ENCODE measurements at places on chromosomes 5 and 9.

- no peak for DNase-seq
These were observed 63.1 kb downstream of the ADAMTS6 start for GRCh38 chr5:65418661-65419060.

DNA sequence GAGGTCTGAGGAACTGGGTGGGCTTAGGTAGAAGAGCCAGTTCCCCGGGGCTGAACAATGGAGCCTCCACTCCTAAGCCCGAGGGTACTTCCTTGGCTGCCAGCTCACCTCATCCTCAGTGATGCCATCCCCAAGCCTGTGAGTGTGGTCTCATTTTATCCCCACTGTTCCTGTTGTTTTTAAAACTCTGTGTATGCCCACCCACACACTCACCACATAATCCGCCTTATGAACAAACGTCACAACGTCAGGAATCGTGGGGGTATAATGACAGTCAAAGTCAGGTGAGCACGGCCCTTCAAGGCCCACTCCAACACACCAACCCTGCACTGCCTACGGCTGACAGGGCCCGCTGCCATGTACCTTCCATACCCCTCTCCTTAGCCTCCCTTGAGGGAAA is 61.1 kb downstream of the PTCH1 start:
- no peak for DNase-seq

DNA sequence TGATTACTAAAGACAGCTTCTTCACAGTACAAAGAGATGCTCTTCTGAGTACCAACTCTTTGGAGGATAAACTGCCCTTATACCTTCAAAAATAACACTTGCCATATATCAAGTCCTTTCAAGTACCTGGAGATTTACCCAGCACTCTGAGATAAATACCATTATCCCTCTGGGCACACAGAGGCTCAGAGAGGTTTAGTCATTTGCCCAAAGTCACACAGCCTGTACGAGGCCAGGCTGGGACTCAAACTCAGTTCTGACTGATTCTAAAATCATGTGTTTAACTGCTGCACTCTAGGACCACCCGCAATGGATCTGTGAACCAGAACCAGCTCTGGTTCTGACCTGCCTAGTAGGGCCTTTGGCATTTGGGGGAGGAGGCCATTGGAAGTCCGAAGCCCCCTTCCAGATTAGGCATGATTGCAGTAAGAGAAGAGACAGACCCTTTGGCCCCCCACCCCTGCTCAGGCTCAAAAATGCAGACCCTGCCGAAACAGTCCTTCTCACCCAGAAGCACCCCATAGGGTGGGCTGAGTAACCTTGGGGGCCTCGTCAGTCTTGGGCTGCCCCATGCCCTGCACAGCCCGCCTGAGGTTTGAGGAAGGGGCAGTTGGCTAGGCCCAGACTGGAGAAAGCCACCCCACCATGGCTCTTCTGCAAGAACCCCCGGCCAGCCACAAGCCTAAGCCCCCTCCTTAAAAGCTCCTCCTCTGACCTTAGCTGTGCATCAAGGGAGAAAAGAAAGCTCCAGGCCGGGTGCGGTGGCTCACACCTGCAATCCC is 32.8 kb upstream of the IL17B start:
- no peak for DNase-seq

DNA sequence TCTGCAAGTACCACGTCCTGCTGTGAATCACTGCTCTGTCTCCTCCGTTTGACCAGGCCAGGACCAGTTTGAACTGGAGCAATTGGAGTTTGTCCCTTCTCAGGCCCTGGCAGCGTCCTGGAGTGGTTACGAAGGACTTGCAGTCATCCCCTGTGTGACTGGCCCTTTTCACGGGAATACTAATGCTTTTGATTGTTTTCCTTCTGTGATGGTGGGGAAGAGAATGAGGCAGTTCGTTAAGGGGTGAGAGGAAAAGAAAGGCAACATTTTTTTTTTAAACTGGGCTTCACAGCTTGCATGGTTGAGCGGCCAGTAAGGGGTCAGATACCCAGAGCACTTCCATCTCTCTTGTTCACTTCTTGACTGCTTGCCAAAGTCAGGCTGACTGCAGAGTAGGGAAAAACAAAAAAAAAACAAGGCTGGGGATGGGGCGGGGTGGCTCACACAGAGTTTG is 153.5 kb upstream of the STK32A start:
- peak; percentile 82 for DNase-seq

DNA sequence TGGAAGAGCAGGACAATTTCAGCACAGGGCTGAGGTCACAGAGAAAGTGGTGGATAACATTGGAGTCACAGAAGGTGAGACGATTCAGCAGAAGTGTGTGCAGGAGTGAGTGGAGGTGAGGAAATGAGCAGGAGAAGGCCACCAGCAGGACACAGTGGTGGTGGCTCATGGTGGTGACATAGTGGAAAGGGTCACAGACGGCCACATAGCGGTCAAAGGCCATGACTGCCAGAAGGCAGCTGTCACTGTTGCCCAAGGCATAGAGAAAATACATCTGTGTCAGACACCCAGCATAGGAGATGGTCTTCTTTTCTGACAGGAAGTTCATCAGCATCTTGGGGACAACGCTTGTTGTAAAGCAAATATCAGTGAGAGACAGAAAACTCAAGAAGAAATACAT is 15.0 kb downstream of the OR1N2 start:
- DNase-seq: no peak

DNA sequence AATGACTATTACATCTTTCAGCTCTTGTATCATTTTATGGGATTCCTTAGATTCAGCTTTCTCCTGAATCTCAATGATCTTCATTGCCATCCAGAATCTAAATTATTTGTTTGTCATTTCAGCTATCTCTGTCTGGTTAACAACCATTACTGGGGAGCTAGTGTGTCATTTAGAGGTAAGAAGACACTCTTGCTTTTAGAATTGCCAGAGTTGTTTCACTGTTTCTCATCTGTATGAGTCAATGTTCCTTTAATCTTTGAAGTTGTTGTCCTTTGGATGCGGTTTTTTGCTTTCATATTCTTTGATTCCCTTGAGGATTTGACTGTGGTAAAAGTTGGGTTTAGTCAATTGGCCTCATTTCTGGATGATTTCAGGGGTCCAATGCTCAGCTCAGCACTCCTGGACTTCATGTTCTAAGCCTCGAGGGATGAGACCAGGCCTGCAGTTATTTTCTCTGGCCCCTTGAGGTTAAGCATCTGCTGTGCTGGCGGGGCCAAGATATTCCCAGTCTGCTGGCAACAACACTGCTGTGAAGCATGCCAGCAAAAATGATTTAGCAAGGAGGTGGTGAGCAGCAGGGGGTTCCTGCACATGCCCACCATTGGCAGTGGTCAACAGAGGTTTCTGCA is 102.4 kb upstream of the PCSK5 start:
- DNase-seq: no peak

DNA sequence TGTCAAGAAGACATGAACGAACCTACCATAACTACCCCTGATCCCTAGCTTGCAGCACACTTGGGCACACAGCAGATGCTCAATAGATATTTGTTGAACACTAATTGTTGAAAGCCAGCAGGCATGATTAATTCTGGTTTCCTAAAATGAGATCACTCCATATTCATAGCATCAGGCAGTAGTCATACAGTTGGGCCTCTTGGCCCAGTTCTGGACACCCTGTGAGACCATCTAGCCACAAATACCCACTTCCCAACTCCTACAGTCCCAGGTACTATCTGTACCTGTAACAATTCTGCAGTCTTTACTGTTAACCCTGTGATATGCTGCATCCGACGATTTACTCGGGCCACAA is 24.2 kb downstream of the P4HA2 start:
- no peak for DNase-seq

All from C1 segment of cervical spinal cord (tissue), 14 donors.